ENCODE measurements at places on chromosomes 2 and 18.
A peak's percentile ranks its signal among the peaks of the same experiment; 100 is the strongest.

DNA sequence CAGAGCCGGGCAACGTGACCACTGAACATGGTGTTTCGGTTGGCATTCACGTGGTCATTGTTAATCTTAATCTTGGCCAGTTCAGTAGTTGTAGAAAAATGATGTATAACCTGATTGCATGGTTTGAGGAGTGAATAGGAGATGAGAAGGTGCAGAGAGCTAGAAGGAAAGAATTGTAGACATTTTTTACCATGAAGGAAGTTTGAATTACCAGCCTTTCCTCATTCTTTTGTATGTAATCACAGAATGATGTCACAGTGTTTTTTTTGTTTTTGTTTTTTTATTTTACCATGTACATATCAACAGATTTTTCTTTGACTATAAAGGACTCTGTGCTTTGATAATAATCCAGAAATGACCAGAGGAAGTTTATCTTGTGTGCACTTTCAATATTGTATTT, 126.3 kb downstream of the LTBP1 start:
- no peak for DNase-seq

DNA sequence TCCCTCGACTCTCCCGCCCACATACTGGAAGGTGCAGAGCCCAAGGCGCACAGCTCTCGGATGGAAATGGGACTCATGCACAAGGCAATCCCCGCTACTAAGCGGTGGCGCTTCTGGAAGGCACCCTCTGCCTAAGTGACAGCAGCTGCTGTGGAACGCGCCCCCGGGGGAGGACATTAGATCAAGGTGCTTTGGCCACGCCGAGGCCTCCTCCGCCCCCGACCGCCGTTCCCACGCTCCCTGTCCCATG, 202 bp downstream of the MCEE start:
- peak; percentile 71 for DNase-seq

GRCh38 chr2:224412141-224413015, 10.5 kb upstream of the FAM124B start:
- no peak for DNase-seq

DNA sequence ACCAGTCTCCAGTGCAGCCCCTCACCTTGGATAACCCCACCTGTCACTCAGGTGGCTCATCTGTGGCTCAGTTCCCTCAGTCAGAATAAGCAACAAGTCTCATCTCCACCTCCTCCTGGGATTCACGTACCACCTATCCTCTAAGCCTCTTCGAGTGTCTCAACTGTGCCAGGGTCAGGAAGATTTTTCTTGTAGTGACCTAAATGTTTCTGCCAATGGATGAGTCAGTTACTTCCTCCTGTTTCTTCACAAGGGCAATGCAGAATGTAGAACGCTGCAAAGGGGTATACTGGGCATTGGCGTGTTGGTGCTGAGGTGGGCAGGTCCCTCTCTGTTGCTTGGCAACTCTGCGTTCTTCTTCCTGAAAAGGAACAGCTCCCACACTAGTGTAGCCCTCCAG, 213.3 kb upstream of the CXCR4 start:
- no peak for DNase-seq

DNA sequence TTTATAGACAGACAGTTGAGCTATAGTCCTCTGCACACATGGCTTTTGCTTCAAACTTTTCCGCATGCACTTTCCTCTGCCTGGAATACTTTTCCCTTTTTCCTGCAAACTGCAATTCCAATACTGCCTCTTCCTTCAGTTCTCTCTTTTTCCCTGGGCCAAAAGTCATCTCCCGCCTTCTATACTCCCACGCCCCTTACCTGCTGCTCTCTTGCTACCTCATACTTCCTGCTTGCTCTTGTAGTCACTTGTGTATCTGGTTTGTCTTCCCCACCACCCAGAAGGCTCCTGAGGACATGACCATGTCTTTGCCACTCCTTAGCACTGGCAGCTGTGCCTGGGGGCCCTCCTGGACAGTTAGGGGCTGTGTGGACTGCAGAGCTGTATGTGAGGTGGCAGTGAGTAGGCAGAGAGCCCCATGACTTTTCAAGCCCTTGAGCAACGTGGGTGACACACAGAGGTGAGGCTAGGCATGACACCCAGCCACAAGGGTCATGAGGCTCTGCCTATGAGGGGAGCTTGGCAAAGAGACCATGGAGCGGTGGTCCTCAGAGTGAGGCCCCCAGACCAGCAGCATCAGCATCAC, 23.2 kb downstream of the SPEG start:
- no peak for DNase-seq

GRCh38 chr18:26133652-26134051, at the start of gene PSMA8:
Gene PSMA8, plus strand, starts transcription at chr18:26133869. Its CDS starts 97 bp downstream, at chr18:26133966.
- DNase-seq = no peak

DNA sequence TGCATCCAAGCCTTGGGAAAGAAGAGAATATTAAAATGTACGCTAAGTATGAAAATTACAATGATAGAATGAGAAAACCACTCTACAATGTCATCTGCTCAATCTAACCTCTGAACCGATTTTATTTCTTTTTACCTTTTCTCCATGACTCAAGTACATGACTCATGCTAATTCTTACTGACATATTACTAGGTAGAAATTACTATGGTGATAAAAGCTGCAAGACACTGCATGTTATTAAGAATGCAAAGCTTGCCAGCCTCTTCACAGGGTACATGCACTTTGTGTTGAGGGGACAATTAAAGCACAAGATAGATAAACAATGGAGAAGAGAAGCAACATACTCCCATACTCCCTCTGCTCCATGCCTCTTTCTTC, 20.7 kb downstream of the SFT2D3 start:
- DNase-seq = no peak

GRCh38 chr2:53424902-53425301, 342.7 kb upstream of the CHAC2 start:
- no peak for DNase-seq

DNA sequence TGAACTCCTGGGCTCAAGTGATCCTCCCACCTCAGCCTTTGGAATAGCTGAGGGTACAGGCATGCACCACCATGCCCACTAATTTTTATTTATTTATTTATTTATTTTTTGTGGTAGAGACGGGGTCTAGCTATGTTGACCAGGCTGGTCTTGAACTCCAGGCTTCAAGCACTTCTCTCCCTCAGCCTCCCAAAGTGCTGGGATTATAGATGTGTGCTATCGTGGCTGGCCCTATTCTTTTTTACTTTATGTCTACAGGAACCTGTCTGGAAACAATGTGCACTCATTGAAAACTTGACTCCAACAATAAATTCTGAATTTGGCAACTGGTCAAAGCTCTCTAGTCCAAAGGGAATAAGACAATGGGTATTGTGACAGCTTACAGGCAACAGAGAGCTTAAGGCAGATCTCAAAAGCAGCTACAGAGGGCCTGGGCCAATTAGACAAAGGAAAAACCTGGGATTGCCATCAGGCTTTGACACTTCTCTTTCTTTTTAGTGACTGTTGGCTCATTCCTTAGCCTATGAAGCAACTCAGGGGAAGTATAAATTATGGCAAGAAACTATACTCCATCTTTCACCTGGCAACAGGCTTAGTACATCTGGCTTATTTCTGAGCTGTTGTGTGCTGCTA, 55.1 kb upstream of the RAPGEF4 start:
- DNase-seq = peak; percentile 30

GRCh38 chr18:58466636-58467205, 162.2 kb downstream of the ALPK2 start:
- peak; percentile 25 for DNase-seq

DNA sequence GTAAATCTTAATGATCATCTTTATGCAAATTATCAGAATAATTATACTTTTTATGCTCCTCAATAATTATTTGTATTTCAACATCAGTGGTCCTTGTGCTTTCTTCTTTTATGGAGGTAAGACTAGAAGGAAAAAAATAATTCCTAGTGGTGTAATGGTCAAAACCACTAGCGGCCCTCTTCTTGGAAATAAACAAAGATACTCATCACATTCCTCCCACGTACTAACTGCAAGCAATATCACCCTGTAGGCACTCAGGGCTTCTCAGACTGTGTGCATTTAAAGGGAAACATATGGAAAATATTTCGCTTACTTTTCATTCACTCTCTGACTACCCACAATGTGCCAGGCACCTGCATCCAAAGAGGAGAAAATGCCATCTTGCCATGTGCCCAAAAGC, 263.7 kb downstream of the DOK6 start:
- DNase-seq = no peak

- DNase-seq = no peak
Measured at GRCh38 chr2:104820126-104820525, 33.8 kb upstream of the POU3F3 start.

DNA sequence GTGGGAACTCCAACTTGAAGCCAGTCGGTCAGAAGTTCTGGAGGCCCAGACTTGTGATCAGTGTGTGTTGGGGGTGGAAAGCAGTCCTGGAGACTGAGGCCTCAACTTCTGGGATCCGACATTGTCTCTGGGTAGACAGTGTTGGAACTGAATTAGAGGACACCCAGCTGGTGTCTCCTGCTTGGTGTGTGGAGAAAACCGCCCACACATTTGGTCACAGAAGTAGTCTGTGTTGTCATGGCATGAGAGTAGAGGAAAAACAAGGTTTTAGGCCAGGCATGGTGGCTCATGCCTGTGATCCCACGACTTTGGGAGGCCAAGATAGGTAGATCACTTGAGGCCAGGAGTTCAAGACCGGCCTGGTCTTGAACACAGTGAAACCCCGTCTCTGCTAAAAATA, 51.5 kb downstream of the PUM2 start:
- DNase-seq = no peak

GRCh38 chr2:25077789-25078169, 35.9 kb downstream of the EFR3B start:
- no peak for DNase-seq

GRCh38 chr2:111668741-111669140, 215.3 kb downstream of the ANAPC1 start:
- DNase-seq = no peak

DNA sequence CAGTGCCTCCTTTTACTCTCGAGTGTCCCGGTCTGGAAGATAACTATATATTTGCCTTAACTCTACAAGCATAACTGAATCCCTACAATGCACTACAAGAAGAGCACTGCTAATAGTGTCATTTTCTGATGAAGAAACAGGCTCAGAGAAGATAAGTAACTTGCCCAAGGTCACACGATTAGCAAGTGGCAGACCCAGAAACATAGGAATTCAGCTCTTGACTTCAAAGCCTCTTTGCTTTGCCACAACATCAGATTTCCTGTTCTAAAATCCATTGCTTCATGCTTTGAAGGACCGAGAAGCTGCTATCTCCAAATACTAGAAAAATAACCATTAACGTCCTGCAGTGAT, 65.6 kb downstream of the HS1BP3 start:
- DNase-seq = no peak

GRCh38 chr2:221571551-221572218, 419 bp downstream of the EPHA4 start:
- peak; percentile 36 for DNase-seq

- no peak for DNase-seq
Measured at GRCh38 chr2:230714136-230714480, 1.5 kb downstream of the CAB39 start.

- no peak for DNase-seq
Measured at GRCh38 chr2:227903381-227903780, 31.9 kb downstream of the DAW1 start.

- DNase-seq = no peak
Measured at GRCh38 chr18:77087393-77088141, 45.0 kb downstream of the MBP start.

DNA sequence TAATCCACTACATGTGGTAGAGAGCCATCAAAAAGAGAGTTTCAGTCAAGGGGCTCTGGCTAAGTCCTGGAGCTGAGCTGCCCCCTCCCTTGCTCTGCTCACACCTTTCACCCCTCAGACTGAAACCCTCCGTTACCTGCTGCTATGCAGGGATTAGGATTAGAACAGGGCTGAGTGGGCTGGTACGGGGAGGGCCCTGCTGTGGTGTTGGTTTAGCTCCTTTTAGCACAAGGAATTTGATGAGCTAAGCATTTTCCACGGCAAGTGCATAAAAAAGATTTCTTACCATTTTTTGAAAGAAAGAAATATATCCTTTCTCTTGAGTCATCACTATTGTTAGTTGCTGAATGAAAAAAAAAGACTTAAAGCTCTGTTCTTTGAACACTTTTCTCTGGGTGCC, 46.3 kb downstream of the TCF7L1 start:
- no peak for DNase-seq

DNA sequence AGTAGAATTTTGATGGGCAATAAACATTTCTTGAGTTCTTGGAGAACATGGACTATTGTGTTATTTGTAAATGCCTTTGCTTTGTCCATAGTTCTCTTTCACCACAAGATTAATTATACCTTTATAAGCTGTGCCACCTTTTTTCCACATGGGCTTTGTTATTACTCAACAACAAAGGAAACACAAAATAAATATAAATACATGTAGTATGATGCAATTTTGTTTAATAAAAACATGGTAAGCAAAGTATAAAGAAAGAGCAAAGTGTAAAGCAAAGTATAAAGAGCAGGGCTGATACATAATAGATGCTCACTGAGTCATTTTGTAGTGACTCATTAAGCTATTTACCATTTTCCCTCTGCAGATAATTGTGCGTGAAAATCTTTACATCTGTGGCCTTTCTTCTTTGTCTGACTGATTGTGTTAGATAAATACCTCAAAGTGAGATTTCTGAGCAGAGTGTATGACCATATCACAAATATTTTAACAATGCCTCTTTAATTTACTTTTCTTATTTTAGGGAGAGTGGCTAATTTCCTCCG, 80.9 kb downstream of the CERS6 start:
- no peak for DNase-seq

GRCh38 chr18:63040788-63041410, 278.7 kb downstream of the BCL2 start:
- DNase-seq = no peak

- DNase-seq = no peak
Measured at GRCh38 chr2:219723311-219723710, 95.9 kb downstream of the SLC4A3 start.

DNA sequence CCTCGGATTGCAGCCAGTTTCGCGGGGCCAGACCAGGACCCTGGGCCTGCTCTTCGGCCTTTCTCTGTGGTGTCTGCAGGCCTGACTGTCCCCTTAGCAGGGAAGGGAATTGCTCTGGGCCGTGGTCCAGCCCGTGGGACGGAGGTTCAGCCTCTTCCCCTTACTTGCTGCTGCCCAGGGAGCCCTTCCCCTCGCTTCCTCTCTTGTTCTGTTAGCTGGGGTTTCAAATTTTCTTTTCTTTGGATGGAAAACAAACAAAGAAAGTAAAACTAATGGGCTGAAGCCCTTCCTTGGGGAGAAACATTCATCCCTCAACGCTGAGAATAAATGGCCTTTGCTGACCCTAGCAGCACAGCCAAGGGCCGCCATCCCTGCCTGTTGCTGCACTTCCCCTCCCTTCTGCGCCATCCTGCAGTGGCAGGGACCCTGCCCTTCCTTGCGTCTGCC, 52.4 kb downstream of the ASAP2 start:
- no peak for DNase-seq

DNA sequence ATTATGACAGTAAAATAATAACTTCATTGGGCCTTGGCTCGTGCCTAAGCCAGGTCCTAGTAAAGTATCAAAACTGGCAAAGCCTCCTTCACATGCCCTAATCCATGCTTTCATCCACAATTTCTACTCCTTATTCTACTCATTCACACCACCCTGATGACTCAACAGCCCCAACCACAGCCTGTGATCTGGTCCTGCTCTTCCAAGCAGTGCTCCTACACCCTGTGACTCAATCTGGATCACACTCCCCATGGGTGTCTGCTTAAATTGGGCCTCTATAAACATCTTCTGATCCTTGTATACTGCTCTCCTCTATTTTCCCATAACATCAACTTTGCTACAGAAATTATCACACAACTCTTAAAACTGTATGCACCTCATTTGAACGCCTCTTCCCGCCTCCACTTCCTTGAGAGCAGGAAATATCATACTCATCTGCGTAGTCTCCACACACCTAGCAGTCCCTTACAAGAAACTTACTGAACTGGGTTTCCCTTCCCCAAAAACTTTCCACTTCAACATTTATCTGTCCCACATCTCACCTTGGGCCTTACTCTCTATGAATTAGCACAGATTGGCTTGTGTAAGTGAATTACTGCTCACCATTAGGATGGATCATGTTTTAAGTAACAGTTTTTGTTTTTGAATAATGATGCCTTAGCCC, 15.9 kb downstream of the GTF3C3 start:
- DNase-seq = no peak

Data from NCI-H345 (cell line).